Neuronal stem cell (in vitro differentiated cells): ENCODE measurements at places on chromosomes 4 and X.

- no peak for DNase-seq
- H3K36me3 ChIP-seq = no peaks in the 10 kb centered on the region
- no peaks in the 10 kb centered on the region for H3K27me3 ChIP-seq
- H3K4me1 ChIP-seq = no peaks in the 10 kb centered on the region
- H3K27ac ChIP-seq = no peak overlapping the region
These were observed 99.1 kb downstream of the KDM6A start for GRCh38 chrX:44972132-44972531.

GRCh38 chr4:40630335-40631021 lies 814 bp upstream of the RBM47 start:
- H3K36me3 ChIP-seq = no peaks in the 10 kb centered on the region
- peaks cover 8% of the 10 kb centered on the region for H3K4me1 ChIP-seq
- no peak overlapping the region for H3K27ac ChIP-seq
- H3K27me3 ChIP-seq = no peaks in the 10 kb centered on the region
- no peak for DNase-seq
- peak overlapping the region; percentile 20 for H3K4me3 ChIP-seq

- peaks cover 2% of the 10 kb centered on the region for H3K36me3 ChIP-seq
- H3K27me3 ChIP-seq = peaks cover 14% of the 10 kb centered on the region
- DNase-seq = no peak
These were observed 230.0 kb upstream of the GPC4 start for GRCh38 chrX:133645256-133645655.

GRCh38 chr4:6391186-6391851 lies 81.1 kb downstream of the PPP2R2C start:
- H3K4me1 ChIP-seq = no peaks in the 10 kb centered on the region
- H3K27ac ChIP-seq = no peak overlapping the region
- H3K4me3 ChIP-seq = no peak overlapping the region
- H3K36me3 ChIP-seq = no peaks in the 10 kb centered on the region

DNA sequence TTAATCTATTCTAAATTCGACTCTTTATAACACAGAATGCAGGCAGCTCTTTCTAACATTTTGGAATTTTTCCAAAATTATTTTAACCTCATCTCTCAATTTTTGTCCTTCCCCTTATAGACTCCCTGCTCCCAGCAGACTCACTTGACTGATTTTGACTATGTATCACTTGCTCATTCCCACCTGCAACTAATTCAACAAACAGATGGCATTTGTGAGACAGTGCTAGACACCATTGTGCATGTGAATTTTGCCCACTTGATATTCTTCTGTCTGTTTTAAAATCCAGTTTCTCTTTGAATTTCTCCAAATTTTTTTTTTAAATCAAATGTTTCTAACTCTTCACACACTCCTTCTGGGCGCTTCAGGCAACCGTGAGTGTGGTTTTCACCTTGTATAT lies 1534.0 kb downstream of the PCDH7 start:
- H3K36me3 ChIP-seq = no peaks in the 10 kb centered on the region
- H3K4me1 ChIP-seq = no peaks in the 10 kb centered on the region
- no peaks in the 10 kb centered on the region for H3K27me3 ChIP-seq
- no peak overlapping the region for H3K4me3 ChIP-seq

DNA sequence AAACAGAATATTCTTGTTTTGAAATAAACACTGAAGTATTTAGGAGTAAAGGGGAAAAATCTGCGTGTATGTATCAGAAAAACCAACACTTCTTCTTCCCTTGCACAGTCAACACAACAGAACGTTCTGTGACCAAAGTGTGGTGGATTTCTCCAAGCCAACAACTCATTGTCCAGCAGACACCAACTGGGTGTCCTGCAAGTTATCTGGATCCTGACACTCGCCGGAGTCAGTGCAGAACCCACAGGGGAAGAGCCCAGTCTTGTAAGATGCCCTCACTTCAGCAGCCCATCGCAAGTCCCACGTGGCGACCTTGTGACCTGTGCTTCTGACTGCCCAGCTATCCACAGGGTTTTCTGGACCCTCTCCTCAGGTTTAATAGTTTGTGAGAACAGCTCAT lies 630.7 kb upstream of the ZFP42 start:
- no peak overlapping the region for H3K4me3 ChIP-seq
- DNase-seq = no peak
- H3K4me1 ChIP-seq = no peaks in the 10 kb centered on the region

- no peak overlapping the region for H3K4me3 ChIP-seq
- no peak for DNase-seq
- peaks cover 7% of the 10 kb centered on the region for H3K4me1 ChIP-seq
- H3K36me3 ChIP-seq = no peaks in the 10 kb centered on the region
- H3K27me3 ChIP-seq = no peaks in the 10 kb centered on the region
These were observed 14.9 kb downstream of the CCSER1 start for GRCh38 chr4:90142081-90142480.

- H3K4me3 ChIP-seq = no peak overlapping the region
- H3K4me1 ChIP-seq = no peaks in the 10 kb centered on the region
- DNase-seq = no peak
- no peaks in the 10 kb centered on the region for H3K27me3 ChIP-seq
- H3K36me3 ChIP-seq = no peaks in the 10 kb centered on the region
These were observed 21.7 kb upstream of the CXCL8 start for GRCh38 chr4:73718375-73719373.

GRCh38 chr4:69518102-69518501 lies 22.4 kb upstream of the UGT2B4 start:
- DNase-seq = no peak
- no peaks in the 10 kb centered on the region for H3K27me3 ChIP-seq
- H3K27ac ChIP-seq = no peak overlapping the region
- H3K4me1 ChIP-seq = no peaks in the 10 kb centered on the region

DNA sequence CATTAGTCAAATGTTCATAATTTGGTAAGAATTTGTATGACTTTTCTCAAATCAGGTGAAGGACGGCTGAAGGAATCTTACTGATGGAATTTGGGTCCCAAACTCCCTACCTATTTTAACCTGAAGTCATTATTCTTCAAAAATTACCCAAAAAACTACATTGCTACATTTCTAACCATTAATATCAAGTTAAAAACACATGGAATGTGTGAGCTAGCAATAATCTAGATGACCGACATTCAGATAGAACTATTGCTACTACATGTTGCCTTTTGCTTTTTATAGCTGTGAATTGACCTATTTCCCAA lies 25.3 kb upstream of the WWC2 start:
- no peak for DNase-seq
- H3K27me3 ChIP-seq = no peaks in the 10 kb centered on the region
- no peaks in the 10 kb centered on the region for H3K36me3 ChIP-seq

DNA sequence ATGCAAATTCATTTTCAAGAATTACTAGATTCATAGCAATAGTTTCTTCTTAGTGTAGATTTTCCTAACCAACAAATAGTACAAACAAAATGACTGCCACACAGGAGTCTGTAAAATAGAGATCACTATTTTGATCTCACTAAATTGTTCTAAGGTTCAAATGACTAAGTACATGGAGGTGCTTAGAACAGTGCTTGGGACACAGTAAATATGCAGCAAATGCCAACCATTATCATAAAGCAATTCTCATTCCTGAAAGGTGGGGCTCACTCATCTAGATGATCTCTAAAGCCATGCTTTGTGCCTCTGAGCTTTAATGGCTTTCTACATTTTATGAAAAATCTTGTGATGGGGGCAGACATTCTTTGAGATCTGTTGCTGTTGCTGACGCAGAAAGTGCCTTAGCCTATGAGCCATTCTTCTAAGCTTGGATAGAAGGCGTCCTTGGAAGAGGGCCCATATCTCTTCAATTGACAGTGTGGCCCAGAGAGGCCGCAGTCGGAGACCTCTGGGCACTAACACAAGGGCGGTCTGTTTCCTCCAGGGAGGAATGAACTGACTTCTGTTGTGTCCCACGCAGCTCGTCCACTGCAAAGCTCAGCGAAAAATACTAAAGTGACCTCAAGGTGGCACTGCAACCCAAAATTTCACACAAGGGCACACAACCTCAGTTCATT lies 23.5 kb downstream of the TLR10 start:
- H3K36me3 ChIP-seq = no peaks in the 10 kb centered on the region
- peaks cover 2% of the 10 kb centered on the region for H3K4me1 ChIP-seq
- no peak overlapping the region for H3K27ac ChIP-seq
- DNase-seq = peak; percentile 56

GRCh38 chrX:2707334-2707760 lies 16.3 kb downstream of the CD99 start:
- DNase-seq = no peak
- H3K27ac ChIP-seq = no peak overlapping the region
- H3K27me3 ChIP-seq = no peaks in the 10 kb centered on the region
- no peak overlapping the region for H3K4me3 ChIP-seq
- H3K4me1 ChIP-seq = peaks cover 61% of the 10 kb centered on the region

GRCh38 chrX:45622042-45622423 lies 421.4 kb upstream of the DIPK2B start:
- no peaks in the 10 kb centered on the region for H3K4me1 ChIP-seq
- no peak overlapping the region for H3K27ac ChIP-seq
- H3K4me3 ChIP-seq = no peak overlapping the region
- no peaks in the 10 kb centered on the region for H3K27me3 ChIP-seq

DNA sequence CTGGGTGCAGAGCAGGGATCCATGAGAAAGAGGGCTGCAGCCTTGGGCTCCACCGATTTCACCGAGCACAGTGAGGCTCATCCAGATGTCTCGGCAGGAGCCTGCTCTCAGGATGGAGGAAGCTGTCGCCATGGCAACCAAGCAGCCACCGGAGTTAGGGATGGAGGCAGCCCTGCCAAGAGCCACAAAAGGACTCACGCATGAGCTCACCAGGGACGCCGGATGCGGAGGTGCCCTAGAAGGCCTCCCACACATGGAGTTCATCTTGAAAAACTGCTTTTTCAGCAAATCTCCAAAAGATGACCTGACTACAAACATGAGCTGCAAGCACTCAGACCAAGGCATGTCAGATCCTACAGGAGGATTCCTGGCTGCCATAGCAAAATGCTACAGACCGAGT lies 90.7 kb downstream of the WFS1 start:
- H3K27me3 ChIP-seq = no peaks in the 10 kb centered on the region
- DNase-seq = peak; percentile 35
- no peak overlapping the region for H3K27ac ChIP-seq

- no peaks in the 10 kb centered on the region for H3K27me3 ChIP-seq
- DNase-seq = no peak
- no peak overlapping the region for H3K4me3 ChIP-seq
- H3K4me1 ChIP-seq = no peaks in the 10 kb centered on the region
These were observed 14.3 kb downstream of the G3BP2 start for GRCh38 chr4:75658876-75659275.

GRCh38 chr4:94038195-94038594 lies 169.5 kb upstream of the SMARCAD1 start:
- H3K4me1 ChIP-seq = no peaks in the 10 kb centered on the region
- H3K36me3 ChIP-seq = no peaks in the 10 kb centered on the region
- H3K27ac ChIP-seq = no peak overlapping the region
- DNase-seq = no peak

DNA sequence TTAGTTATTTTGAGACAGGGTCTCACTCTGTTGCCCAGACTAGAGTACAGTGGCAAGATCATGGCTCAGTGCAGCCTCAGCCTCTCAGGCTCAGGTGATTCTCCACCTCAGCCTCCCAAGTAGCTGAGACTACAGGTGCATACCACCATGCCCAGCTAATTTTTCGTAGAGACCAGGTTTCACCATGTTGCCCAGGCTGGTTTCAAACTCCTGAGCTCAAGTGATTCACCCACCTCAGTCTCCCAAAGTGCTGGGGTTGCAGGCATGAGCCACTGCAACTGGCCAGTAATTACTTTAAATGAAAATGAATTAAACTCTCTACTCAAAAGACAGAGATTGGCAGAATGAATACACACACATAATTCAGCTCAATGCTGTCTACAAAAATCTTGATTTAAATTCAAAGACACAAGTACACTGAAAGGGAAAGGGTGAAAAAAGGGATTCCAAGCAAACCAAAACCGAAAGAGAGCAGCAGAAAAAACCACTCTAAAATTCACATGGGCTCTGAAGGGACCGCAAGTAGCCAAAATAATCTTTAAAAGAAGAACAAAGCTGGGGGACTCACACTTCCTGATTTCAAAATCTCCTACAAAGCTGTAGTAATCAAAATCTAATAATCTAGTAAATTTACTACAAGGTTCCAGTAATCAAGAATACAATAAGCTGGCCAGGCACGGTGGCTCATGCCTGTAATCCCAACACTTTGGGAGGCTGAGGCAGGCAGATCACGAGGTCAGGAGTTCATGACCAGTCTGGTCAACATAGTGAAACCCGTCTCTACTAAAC lies 11.8 kb upstream of the SPON2 start:
- DNase-seq = no peak
- H3K27ac ChIP-seq = no peak overlapping the region
- H3K27me3 ChIP-seq = peaks cover 7% of the 10 kb centered on the region
- no peak overlapping the region for H3K4me3 ChIP-seq

DNA sequence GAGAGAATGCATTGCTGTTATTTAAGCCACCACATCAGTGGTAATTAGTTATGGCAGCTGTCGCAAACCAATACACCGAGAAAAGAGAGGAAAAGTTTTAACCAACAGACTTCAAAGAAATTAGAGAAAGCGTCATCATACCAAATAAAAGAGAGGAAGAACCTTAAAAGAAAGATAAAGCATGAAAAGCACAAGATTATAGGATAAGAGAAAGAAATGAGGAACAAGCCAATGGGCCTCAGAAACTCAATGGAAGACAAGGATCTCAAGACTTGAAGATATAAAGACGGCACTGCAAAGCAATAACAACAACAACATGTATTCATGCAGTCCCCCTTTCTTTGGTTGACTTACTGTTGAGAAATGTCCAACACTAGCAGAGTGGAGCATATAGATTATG lies 22.8 kb upstream of the ASMTL start:
- no peak for DNase-seq
- no peaks in the 10 kb centered on the region for H3K4me1 ChIP-seq
- H3K4me3 ChIP-seq = no peak overlapping the region
- no peak overlapping the region for H3K27ac ChIP-seq

GRCh38 chrX:105882581-105883275 lies 60.4 kb downstream of the NRK start:
- no peaks in the 10 kb centered on the region for H3K4me1 ChIP-seq
- H3K36me3 ChIP-seq = no peaks in the 10 kb centered on the region
- H3K4me3 ChIP-seq = no peak overlapping the region
- no peak for DNase-seq
- H3K27me3 ChIP-seq = no peaks in the 10 kb centered on the region

DNA sequence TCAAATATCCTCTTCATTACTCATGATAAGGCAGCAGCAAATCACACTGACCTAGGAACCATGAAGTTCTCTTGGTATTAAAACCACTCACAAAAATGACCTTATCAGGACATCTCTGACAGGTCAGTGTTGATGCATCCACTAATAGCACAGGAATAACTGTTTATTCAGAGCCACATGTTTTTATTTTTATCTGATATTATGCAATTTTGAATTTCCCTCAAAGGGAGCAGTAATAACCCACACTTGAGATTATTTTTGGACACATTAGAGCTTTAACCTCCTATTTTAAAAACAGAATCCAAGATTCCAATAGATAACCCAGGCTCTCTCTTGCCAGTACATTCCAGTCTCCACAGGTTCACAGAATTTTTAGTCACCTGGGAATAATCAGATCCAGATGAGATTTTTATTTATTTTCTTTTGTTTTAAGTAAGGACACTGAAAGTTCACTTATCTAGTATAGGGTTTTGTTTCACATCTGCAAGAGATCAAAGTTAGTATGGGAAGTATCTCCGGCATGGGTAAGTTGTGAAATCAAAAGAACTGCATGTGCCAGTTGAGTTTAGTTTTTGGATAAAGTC lies 36.3 kb upstream of the MYOZ2 start:
- no peaks in the 10 kb centered on the region for H3K36me3 ChIP-seq
- H3K4me1 ChIP-seq = peaks cover 3% of the 10 kb centered on the region
- H3K4me3 ChIP-seq = no peak overlapping the region
- no peaks in the 10 kb centered on the region for H3K27me3 ChIP-seq
- DNase-seq = no peak
